AG04449 (cell line): ENCODE measurements at places on chromosomes 12 and 14.

GRCh38 chr14:93295541-93296220, 37.2 kb downstream of the BTBD7 start:
- no peak for DNase-seq

DNA sequence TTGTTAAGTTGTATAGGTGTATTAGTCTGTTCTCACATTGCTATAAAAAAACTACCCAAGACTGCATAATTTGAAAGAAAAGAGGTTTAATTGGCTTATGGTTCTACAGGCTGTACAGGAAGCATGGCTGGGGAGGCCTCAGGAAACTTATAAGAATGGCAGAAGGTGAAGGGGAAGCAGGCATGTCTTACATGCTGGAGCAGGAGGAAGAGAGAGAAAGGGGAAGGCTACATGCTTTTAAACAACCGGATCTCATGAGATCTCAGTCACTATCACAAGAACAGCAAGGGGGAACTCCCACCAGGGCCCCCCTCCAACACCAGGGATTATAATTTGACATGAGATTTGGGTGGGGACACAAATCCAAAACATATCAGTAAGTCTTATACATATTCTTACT, 60.5 kb upstream of the OR10AD1 start:
- DNase-seq: no peak

DNA sequence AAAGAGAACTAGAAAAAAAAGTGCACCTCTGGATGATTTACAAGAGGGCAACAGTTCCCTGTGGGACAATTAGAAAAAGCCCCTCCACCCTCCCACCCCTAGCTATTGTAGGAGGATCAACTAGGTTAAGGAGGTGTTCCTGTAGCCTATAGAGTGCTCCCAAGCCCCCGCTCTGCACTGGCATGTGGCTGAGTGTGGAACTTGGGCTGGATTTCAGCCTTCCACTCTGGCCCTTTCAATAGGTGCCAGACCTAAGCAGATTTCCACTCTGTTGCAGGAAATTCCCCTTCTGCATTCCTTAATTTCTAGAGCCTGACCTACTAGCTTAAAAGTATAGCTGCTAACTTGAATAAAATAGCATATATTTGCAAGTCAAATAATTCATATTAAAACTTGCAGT, 2.8 kb downstream of the NFATC4 start:
- no peak for DNase-seq

GRCh38 chr12:41103614-41104013, 84.5 kb upstream of the PDZRN4 start:
- no peak for DNase-seq

DNA sequence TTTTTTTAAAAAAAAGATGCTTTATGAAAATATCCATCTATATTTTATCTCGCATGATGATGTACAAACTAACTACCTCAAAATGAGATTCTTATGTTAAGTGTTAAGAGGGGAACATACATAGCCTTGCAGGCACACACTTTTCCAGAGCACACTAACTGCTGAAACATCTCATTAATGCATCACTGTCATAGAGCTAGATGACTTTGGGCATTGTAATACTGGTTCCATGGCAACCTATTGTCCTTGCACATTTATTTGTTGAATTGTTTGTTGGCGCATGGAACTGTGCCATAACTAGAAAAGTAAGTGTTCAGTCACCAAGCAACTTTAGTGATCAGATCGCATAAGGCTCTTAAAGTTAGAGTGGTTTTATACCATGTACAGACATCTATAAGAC, 348.3 kb downstream of the GALC start:
- no peak for DNase-seq

DNA sequence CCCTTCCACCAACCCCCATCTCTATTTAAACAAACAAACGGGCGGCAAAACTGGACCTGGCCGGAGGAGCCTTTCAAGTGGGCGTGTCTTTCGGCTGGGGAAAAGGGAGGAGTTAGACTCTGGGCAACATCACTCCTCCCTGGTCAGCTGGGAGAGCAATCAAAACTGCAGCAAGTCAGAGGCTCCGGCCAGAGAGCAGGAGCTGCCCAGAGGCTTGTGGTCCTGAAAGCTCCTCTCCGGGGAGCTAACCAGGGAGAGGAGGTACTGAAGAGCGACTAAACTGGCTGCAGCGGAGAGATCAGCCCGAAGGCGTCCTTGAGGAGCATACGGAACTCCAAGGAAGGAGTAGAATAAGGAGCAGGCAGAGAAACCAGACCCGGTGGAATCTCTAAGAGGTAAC, at the start of gene NEUROD4:
Gene NEUROD4, plus strand, starts transcription at position 191 of the 400 bp plus-strand sequence. CDS start 6,466 bp downstream, outside the sequence.
- peak; percentile 9 for DNase-seq

DNA sequence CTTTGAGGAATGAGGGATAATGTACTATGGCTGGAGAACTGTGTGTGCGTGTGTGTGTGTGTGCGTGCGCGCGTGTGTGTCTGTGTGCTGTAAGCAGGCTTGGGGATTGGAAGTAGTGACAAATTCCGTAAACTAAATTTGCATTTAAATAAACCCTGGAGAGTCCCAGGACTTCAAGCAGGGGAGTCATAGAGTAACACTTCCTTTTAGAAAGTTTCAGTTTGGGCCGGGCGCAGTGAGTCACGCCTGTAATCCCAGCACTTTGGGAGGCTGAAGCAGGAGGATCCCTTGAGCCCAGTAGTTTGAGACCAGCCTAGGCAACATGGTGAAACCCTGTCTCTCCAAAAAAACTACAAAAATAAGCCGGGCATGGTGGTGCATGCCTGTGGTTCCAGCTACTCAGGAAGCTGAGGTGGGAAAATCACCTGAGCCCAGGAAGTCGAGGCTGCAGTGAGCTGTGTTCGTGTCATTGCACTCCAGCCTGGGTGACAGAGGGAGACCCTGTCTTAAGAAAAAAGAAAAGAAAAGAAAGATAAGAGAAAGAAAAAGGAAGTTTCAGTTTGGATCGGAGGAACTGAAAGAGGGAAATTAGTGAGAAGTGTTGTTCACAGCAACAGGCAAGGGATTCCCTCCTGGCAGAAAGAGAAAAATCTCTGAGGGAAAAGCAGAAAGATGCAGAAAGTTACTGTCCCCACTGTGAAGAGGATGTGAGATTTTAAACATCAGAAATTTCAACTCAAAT, 222.7 kb upstream of the SOX5 start:
- DNase-seq: no peak

DNA sequence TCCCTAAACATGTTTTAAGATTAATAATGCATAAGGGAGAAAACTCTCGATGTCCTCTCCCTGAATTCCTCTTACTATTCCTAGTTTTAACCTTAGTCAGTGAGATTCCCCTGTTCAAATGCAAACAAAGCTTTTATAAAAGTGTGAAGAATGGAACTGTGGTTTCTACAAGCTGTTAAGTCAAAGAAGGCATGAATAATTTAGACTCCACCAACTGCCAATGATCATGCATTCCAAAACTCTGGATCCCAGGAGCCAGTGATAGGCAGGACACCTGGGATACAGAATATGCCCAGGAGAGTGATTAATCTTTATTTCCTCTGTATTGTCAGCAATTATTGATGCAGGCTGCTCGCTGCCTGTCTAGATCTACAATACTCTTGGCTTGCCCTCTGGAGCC, 190.3 kb upstream of the ATF7IP start:
- DNase-seq: no peak

- DNase-seq: no peak
Measured at GRCh38 chr14:51648296-51648695, 3.4 kb upstream of the FRMD6 start.

DNA sequence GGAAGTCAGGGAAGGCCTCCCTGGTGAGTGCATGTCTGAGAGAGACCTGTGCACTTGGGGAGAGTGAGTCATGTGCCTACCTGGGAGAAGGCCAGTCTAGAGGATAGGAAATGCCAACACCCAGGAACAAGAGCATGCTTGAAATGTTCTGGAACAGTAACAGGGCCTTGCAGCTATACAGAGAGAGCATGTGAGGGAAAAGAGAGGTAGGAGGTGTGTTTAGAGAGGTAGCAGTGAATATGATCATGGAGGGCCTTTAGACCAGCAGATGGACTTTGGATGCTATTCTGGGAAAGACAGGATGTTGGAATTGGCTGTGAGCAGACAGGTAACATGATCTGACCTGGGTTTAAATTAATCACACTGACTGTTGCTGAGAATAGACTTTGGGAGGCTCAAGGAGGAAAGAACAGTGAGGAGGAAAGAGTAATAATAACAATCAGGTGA, 1143.6 kb downstream of the FLRT2 start:
- DNase-seq: no peak

- no peak for DNase-seq
Measured at GRCh38 chr12:11568762-11569478, 80.6 kb upstream of the ETV6 start.
